ENCODE measurements at places on chromosomes 13 and 19.

- DNase-seq, result peak; percentile 68
Measured at GRCh38 chr19:39858541-39858940, 12.4 kb upstream of the FBL start.

GRCh38 chr13:30615866-30616541, 1.7 kb upstream of the USPL1 start:
- peak; percentile 30 for DNase-seq

- DNase-seq, result no peak
Measured at GRCh38 chr19:5585461-5586299, 17.9 kb upstream of the TINCR start.

- DNase-seq, result peak; percentile 1
Measured at GRCh38 chr13:59043016-59043415, 1120.7 kb downstream of the DIAPH3 start.

DNA sequence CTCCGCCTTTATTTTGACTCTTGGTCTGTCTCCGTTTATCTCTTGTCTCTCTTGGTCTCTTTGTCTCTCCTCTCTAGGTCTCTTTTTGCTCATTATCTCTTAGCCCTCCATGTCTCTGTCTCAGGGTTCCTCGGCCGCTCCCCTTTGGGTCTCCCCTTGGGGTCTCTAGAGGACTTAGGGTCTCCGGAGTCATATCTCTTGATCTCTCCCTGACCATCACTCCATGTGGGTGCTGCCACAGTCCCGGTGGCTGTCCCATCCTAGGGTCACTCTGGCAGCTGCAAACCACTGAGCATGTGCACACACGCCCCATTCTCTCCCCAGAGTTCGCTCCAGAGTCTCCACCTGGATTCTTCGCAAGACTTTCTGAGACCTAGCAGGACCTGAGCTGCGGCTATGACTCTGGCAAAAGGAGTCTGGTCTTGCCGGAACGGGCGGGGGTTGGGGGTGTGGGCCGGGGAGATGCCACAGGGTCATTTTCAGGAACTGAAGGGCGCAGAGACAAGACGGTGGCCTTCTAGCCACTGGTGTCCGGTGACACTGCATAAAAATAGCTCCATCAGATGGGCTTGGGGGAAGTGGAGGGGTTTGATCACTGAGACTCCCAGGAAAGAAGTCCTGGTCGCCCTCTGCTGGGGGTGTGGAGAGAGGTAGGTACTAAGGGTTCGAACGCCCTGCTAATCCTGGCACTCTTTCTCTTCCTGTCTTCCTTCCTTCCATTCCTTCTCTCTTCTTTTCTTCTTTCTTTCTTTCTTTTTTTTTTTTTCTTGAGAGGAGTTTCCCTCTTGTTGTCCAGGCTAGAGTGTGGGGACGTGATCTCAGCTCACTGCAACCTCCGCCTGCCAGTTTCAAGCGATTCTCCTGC, 1.2 kb upstream of the KCNA7 start:
- no peak for DNase-seq

DNA sequence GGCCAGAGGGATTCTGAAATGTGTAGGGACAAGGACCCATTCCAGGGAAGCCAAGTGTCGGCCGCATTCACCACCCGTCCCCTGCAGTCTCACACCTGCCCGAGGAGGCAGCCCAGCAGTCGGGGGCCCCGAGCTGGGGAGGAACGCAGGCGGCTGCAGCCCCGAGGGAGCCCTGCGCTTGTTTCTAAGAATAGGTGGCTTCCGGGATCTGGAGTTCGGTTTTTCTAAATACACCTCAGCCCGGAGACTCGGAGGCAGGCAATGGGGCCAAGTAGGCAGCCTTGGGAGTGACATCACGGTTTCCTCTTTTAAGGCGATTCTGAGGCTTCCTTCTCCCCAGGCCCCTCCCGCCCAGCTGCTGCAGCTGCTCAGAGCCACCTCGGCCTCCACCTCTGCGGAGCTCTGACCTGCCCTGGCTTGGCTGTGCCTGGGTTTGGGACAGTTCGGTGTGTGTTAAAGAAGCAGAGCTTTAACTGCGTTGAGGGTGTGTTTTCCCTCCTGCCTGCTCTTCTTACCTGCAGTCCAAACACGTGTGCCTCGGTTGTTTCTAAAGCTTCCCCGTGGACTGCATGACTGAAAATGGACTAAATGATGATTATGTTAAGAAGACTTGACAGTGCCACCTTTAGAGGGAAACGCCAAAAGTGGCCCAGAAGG, 80.5 kb downstream of the COL4A2 start:
- no peak for DNase-seq

- no peak for DNase-seq
Measured at GRCh38 chr13:78971355-78972025, 312.5 kb upstream of the OBI1 start.

GRCh38 chr13:96130818-96131340, 41.0 kb downstream of the HS6ST3 start:
- no peak for DNase-seq
